ENCODE measurements at places on chromosomes 6 and 20.

DNA sequence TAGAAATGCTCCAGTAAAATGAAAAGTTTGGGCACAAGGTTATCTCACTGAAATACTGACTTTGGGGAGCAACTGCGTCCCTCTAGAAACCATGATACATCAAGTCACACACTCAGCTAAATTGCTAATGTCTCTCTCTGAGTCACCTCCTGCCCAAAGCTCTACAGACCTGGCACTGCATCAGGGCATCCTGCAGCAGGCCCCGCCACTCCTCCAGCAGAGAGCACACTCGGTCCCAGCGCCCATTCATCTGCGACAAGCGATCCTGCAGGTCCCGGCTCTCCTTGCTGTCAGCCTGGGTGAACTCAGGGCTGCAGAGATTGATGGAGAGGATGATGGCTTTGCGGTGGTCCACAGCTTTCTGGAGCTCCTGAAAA, 329.0 kb downstream of the ESR1 start:
- DNase-seq, result no peak

- no peak for DNase-seq
Measured at GRCh38 chr6:157012355-157012754, 235.2 kb downstream of the ARID1B start.

DNA sequence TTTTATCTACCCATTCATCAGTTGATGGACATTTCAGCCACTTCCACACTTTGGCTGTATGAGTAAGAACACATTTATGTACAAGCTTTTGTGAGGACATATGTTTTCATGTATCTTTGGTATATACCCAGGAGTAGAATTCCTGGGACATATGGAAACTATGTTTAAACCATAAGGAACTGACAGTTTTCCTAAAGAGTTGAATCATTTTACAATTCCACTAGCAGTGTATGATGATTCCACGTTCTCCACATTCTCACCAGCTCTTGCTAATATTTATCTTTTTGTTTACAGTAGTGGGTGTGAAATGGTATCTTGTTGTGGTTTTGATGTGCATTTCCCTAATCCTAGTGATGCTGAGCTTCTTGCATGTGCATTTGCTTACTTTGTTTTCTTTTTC, 338.1 kb downstream of the PLCB1 start:
- no peak for DNase-seq

- DNase-seq, result no peak
Measured at GRCh38 chr20:19767070-19767469, 9.0 kb downstream of the RIN2 start.

DNA sequence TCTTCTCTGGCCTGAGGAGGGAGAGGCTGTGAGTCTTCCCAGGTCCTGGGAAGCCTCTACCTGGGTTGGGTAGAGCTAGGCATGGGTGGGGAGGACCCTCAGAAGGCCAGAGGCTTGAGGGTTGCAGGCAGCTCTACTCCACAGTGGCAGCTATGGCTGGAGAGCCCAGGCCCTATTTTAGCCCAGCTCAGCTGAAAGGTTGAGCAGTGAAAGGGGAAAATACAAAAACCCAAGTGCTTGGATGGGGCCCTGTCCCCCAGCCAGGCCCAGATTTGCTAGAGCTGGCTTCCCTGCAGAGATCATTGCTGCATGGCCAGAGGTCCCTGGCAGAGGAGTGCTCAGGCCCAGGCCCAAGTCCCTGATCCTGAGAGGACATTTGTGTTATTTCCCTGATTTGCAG, 45.7 kb downstream of the SUN5 start:
- DNase-seq, result no peak

DNA sequence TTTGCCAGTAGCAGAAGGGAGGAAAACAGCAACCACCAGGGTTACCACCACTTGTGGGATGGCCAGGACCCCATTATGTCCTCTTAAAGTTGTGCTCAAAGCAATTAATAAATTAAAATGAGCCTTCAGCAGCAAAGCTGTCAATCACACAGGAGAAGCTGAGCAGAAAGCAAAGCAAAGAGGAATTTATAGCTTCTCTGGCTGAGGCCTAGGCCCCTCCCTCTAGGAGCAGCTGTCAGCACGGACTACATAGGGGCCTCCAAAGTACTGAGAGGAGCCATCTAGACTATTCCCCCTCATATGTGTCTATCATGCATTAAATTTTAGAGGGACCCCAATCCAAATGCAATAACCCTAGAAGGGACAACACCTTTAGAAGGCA, 6.4 kb downstream of the CCND3 start:
- no peak for DNase-seq

DNA sequence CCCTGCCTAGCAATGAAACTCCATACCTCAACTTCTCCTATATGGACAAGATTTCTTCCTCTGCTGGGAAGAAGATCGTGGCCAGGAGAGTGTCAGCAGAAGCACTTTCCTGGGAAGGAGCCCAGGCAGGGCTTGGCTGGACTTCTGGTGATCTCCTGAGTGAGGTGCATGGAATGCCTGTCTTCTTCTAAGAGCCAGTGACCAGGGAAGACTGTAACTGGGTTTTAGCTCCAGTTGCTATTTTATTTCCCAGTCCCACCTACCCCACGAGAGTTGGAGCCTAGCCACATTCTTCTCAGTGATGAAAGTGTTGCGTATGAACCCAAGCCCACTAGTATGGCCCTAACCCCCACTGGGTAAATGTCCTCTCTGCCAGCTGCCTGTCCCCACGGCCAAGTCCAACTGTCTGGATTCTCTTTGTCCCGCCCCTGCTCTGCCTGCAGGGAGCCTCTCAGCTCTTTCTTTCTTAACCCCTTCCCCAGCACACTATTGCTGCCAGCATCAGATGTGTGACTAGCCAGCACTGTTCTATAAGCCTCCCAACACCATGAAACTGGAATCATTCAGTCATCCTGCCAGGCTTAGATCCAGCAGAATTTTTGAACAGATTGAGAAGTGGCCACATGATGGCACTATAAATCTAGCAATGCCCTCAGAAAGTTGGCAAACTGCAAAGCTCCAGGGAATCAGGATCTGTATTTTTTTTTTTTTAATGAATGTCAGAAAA, 69.8 kb upstream of the FAM184A start:
- DNase-seq, result no peak

- DNase-seq, result peak; percentile 89
Measured at GRCh38 chr6:11317885-11318771, 85.7 kb upstream of the NEDD9 start.

DNA sequence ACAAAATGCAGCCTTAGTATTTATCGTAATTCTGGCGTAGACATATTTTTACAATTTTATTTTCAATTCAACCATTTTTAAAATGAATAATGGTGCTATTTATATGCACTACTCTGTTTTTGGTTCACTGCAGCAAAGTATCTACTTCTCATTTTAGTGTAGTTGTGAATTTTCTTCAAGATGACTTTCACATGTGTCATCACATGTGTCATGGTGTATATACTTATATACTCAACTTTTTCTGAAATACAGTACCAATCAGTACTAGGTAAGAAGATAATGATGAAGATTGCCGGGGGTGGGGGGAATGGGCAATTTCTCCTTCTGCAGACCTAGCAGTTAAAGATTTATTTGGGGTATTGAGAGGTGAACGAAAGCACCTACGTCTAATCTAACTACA, 634.5 kb downstream of the PHF3 start:
- DNase-seq, result no peak

- DNase-seq, result no peak
Measured at GRCh38 chr20:40815156-40816038, 126.4 kb upstream of the MAFB start.

DNA sequence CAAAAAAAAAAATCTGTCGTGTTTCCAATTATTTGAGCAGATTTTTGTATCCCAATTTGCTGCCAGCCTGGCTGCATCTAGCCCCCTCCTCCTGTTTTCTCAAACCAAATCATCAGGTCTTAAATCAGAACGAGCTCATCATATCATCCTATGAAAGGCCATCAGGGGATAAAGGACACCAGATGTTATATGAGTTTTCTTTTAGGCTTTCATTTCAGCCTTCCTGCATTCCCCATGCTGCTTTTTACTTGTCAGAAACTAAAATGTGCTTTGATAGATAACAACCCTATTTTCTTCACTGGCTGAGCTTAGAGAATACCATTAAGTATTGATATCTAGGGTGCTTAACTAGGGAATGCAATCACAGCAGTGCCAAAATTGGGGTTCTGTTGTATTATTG, 968.4 kb upstream of the SLC35B3 start:
- no peak for DNase-seq

GRCh38 chr6:122610690-122611455, 668 bp downstream of the PKIB start:
- DNase-seq, result peak; percentile 0

GRCh38 chr20:49694450-49695071, 19.1 kb downstream of the B4GALT5 start:
- no peak for DNase-seq

GRCh38 chr20:46371656-46372055, 34.8 kb downstream of the ELMO2 start:
- no peak for DNase-seq

DNA sequence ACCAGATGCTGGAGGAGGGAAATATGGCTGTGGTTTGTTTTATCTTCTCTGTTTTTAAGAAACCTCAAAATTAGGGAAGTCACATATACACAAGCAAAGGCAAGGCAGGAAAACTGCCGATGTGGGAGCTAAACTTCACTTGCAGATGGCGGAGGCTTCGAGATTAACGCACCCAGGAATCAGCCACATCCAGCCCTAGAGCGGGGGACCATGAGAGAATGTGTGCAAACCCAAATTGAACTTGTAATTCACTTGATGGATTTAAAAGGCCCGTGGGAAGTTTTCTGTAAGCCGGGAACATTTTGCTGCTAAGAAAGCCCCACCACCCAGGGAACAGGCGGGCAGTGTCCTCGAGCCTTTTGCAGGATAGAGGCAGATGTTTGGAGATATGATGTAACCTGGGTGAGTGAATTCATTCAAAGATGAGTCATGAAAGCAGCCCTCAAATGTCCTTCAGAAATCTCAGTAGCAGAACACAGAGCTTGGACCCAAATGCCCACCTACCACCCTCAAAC, 39.9 kb downstream of the PREX1 start:
- DNase-seq, result no peak

GRCh38 chr20:14488756-14489479, 151.5 kb upstream of the FLRT3 start:
- DNase-seq, result no peak
